Brain (organoid and tissue), 16 donors: ENCODE measurements at places on chromosomes 4 and X.
A peak's percentile ranks its signal among the peaks of the same experiment; 100 is the strongest.

DNA sequence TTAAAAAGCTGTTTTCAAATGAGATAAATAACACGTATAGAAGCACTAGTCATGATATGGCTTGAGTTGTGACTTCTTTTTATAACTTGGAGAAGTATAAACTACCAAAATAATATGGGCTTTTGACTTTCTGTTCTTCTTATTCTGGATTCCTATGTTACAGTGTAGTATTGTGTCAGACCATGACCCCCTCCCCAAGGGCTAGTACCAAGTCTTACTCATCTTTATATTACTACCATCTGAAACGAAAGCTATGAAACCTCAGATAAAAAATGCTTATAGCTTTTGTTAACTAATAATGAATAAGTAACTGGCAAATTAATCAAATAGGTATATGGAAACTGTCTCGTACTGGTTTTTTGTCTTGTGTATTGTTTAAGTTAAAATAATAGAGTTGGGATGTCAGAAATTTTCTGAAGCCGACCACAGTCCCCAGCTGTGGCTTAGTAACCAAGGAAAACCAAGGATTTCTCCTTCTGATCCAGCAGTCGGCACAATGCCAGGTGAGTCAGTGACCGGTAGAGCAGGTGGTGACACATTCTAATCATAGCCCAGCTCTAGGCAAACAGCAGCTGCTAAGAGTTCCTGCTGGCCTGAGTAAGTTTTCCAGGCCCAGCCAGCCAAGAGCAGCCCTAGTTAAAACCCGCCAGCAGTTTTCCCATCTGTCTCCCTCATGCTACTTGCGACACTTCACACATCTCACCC lies 163.3 kb upstream of the PRDX4 start:
- peak; percentile 16 for DNase-seq

- no peak for DNase-seq
Observed at GRCh38 chr4:141567326-141567915, 69.0 kb upstream of the IL15 start.

DNA sequence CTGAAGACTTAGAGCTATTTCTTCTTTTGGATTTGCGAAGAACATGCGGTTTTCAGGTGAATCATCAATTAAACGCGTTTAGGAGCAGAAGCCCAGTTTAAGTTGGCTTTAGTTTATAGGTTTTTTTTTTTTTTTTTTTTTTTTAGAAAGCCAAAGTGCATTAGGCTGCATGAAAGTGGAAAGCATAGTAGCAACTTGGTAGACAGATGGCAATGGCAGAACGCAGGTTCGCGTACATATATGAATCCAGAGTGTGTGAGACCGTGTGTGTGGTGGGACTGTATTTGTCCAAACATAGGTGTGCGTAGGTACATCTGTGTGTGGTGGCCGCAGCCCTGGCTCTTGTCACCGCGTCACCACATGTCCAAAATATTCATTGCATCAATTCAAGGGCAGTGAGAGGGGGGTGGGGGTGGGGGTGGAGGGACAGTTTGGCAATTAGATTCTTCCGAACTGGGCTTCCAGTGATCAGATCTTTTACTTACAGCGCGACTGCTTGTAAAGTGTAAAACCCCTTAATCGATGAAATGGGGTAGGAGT lies 901 bp downstream of the JADE1 start:
- peak; percentile 64 for DNase-seq

GRCh38 chrX:6826856-6827255 lies 291.9 kb upstream of the VCX3A start:
- DNase-seq = no peak

GRCh38 chrX:30568136-30568535 lies 9.4 kb downstream of the TASL start:
- DNase-seq = no peak

GRCh38 chr4:143339497-143339896 lies 2.8 kb downstream of the GAB1 start:
- DNase-seq = no peak

DNA sequence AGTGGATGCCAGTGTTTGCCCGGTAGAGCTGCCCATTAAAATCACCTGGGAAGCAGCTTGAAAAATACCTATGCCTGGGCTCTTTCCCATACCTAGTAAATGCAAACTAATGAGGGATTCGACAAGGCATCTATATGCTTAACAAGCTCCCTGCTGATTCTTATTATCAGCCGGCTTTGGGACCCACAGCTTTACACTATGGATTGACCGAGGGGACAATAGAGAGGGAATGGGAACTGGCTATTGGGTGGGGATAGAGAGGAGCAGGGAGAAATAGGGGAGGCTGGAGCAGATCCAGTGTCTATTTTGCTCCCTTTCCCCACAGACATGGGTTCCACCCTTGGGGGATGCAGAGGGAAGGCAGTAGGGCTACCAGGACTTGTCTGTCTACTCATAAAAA lies 103.1 kb upstream of the TEX13D start:
- no peak for DNase-seq

- DNase-seq = no peak
Observed at GRCh38 chr4:77920371-77920770, 57.7 kb downstream of the MRPL1 start.

DNA sequence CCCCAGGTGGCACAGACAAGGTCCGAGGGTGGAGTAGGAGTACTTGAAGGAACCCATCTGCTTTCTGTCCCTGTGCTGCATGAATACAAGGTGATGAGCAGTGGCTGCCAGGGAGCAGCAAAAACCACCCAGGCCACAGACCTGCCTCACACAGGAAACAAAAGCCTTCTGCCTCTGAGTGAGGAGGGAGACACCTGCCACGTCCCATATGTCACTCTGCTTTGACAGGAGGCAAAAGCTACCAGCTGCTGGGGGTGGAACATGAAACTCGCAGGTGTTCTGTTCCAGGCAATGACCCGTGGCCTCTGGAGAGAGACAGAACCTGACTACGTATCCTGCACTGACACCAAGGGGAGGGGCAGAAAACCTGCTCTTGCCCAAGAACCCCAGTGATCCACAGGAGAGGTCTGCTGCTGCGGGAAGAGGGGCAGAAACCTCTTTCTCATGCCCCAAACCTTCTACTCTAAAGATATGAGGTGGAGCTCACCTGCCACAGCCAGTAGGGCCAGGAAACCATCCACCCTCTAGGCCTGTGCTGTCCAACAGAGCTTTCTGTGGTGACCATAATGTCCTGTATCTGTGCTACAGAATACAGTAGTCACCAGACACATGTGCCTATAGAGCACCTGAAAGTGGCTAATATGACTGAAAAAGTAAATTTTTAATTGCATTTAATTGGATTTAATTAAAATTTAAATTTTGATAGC lies 172.9 kb downstream of the PRDM5 start:
- DNase-seq = no peak

- DNase-seq = no peak
Observed at GRCh38 chrX:113522814-113523213, 682.2 kb upstream of the AMOT start.

DNA sequence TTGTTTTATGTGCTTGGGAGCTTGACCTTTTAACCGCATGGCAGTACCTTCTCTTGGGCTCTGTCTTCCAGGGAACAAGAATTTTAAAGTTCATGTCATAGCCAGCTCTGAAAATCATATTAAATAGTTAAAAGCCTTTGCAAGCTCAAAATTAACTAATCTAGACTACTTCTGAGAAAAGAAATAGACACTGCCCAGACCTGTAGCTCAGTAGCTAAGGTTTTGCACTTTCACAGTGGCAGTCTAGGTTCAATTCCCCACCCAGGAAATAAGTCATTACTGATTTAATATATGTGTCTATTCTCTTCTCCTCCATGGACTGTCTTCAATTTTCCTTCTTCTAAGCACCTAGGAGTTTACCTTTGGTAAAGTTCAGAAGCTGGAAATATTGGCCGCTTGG lies 27.4 kb downstream of the HSD17B11 start:
- no peak for DNase-seq

GRCh38 chr4:98539299-98539698 lies 119.1 kb downstream of the TSPAN5 start:
- no peak for DNase-seq

DNA sequence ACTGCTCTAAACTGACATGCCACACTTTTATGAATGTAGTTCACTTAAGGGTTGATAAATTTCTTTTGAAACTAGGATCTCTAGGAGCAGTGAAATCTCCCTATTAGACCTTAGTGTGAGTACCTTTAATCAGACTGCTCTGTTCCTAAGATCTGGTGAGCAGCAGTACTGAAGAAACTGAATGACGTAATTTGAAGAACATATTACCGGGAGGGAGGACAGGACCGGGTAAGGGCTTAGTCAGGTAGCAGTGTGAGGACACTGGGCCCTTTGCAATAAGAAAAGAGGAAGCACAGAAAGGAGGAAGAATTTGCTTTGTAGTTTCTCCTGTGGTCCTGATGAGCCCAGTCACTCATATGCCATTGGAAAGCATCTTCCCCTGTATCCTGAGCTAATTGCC lies 255.2 kb downstream of the THOC2 start:
- DNase-seq = no peak

GRCh38 chr4:7742807-7743280 lies 196.8 kb downstream of the AFAP1 start:
- no peak for DNase-seq

GRCh38 chr4:140117947-140118346 lies 36.0 kb downstream of the MAML3 start:
- no peak for DNase-seq

DNA sequence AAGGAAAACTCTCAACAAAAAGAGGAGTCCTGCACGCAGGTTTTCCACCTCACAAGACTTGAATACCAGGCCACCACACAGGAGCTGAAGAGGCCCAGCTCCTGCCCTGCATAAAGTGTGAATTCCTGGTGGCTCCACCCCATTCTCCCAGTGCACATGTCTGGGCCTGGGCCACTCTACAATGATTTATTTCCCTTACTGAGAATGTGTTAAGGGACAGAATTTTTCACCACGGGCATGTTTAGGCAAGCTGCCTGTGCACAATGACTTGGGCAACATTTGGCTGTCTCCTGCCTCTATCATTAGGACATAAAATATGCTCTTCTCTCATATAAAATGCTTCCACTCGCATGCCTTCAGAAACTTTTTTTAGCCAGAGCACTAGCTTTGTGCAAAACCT lies 197.1 kb downstream of the SLC7A11 start:
- DNase-seq = no peak

GRCh38 chrX:45903781-45904201 lies 641.4 kb downstream of the ZNF674 start:
- DNase-seq = no peak

DNA sequence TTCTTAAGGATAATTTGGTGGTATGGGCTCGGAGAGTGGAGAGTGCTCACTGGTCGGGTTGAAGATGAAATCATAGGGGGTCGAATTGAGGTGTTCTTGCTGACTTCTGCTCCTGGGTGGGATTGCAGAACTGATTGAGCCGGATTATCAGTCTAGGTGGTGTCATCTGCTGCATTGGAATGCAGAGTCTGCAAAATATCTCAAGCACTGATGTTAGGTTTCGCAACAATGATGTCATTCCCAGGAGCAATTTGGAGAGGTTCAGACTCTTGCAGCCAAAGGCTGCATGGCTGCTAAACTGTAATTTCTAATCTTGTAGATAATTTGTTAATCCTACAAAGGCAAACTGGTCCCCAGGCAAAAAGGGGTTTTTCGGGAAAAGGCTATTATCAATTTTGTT lies 67.7 kb downstream of the RHOH start:
- DNase-seq = no peak

DNA sequence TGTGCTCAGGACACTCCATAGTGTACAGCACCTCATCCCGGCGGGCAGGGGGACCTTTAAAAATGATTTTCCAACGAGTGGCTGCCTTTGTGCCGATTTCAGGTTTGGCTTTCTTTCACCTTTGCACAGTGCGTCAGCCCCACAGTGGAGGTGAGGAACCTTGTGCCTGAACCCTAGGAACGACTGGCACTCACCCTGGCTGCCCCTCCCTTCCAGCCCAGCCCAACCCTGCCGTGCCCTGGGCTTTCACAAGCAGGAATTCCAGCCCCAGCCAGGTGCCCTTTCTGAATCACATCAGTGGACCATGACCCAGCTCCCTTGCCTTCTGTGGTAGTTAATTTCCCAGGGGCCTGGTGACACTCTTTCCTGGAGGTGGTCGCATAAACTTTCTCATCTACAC lies 1.3 kb downstream of the TMEM164 start:
- no peak for DNase-seq

- DNase-seq = no peak
Observed at GRCh38 chr4:78299565-78299972, 242.4 kb downstream of the FRAS1 start.

- DNase-seq = no peak
Observed at GRCh38 chr4:176593943-176594342, 198.8 kb downstream of the VEGFC start.

GRCh38 chr4:10534820-10535219 lies 77.6 kb upstream of the ZNF518B start:
- DNase-seq = no peak

DNA sequence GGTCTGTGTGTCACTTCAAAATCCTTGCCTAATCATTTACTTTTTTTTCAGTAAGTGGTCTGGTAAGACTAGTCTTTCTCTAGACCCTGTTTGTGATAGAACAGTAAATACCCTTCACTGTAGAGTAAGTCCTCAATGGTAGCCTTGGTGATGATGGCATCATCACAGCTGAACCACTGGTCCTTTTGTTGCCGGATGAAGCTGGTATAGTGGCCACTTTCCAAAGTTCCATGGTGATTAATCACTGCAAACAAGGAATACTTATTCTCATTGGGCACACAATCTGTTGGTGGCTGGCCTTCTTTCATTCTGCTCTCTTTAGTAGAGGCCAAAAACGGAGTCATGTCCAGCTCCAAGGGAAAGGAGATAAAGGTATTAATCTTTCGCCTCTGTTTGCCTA lies 2.9 kb downstream of the USP51 start:
- DNase-seq = peak; percentile 61

- no peak for DNase-seq
Observed at GRCh38 chr4:95027905-95028618, 270.3 kb downstream of the BMPR1B start.
